ENCODE measurements at places on chromosomes 2 and 18.

GRCh38 chr18:26051843-26052242 is 38.6 kb downstream of the SS18 start:
- no peak for DNase-seq

- DNase-seq: no peak
These were observed 33.0 kb upstream of the ST6GAL2 start for GRCh38 chr2:106919012-106919411.

DNA sequence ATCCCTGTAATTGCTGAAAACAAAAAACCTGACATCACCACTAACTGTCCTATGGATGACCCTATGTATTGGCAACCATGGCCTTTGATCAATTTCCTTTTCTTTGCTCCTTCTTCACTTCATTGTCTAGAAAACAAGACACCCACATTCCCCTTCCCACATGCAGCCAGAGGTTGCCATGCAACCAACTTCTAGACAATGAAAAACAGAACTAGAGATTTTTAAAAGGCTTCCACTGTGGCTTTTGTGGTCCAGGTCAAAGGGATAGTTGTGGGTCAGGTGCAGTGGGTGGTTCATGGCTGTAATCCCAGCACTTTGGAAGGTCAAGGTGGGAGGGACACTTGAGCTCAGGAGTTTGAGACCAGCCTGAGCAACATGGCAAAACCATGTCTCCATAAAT is 139.3 kb upstream of the DOK6 start:
- DNase-seq: no peak

DNA sequence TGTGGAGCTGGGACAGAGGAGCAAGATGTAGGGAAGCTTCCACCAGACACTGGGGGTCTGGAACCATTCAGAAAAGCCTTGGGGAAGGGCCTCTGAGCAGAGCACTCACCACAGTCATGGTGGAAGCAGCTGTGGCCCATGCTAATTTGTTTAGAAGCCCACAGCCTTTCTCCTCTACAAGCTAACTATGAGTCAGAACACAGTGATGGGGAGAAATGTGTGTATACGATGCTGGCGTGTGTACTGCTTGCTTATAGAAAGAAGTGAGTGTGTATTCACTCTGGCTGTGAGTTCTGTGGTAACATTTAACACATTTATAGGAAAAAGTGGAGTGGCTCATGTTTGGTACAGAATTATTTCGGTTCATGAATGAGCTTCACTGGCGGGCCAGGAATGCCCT is 157.0 kb upstream of the ACAA2 start:
- no peak for DNase-seq

DNA sequence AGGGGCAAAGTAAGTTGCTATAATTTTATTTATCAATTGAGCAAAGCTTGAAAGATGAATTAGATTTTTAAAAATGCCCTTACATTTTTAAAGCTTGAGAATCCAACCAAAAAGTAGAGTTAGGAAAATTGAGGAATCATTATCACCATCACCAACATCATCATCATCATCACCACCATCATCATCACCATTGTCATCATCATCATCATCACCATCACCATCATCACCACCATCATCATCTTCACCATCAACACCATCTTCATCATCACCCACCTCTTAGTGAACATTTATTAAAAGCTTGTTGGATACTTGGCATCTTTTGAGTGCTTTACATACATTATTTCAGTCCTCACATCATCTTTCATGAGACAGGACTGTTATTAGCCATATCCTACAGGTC is 504.4 kb upstream of the TNP1 start:
- no peak for DNase-seq

- DNase-seq: no peak
These were observed 54.9 kb downstream of the CCNT2 start for GRCh38 chr2:134973241-134974138.

- no peak for DNase-seq
These were observed 99.4 kb upstream of the IL1R2 start for GRCh38 chr2:101892377-101892776.

DNA sequence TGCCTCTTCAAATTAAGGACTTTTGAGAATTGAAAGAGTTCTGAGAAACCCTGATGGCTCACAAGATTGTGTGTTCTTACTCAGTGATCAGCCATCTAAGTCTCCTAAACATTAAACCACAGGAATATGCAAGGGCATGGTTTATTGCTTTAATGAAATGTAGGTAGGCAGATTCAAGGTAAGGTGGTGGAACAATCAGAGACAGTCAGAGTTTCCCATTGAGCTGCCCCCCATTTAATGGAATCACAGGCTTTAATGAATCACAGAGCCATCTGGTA is 107.8 kb upstream of the LRATD1 start:
- DNase-seq: no peak

GRCh38 chr2:148643421-148643820 is 1.1 kb upstream of the EPC2 start:
- no peak for DNase-seq

- no peak for DNase-seq
These were observed 181.5 kb upstream of the ITGA4 start for GRCh38 chr2:181275643-181276070.

GRCh38 chr2:47512581-47513083 is 109.7 kb downstream of the MSH2 start:
- DNase-seq: no peak

- DNase-seq: no peak
These were observed 584.6 kb upstream of the ACVR2A start for GRCh38 chr2:147260241-147260640.

- DNase-seq: no peak
These were observed 5.0 kb upstream of the PGAP1 start for GRCh38 chr2:196931555-196931954.

- DNase-seq: no peak
These were observed 95.0 kb upstream of the ZNF521 start for GRCh38 chr18:25446972-25447371.

DNA sequence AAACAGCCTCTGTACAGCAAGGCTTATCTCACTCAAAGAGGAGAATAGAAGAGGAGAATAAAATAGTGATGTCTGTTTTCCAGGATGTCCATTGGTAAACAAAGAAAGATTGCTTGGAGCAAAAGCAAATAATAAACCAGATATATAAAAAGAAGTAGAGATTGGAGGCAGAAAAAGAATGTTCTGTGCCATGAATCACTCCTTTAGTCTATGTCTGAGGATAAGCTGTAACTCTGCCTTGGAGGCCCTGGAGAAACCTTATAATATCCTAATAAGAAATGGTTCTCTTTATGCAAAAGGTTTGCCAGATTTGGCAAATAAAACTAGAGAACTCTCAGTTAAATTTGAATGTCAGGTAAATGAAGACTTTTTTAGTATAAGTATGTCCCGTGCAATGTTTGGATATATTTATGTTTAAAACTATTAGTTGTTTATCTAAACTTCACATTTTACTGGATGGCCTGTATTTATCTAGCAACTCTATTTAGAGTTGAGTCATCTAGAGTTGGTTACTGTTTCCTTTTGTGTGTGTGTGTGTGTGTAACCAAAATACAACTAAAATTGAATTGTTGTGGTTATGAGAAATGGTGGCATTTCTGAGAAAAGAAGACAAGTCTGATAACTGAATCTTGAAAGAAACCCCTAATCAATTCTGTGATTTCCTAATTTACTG is 510.3 kb upstream of the SETBP1 start:
- DNase-seq: no peak

DNA sequence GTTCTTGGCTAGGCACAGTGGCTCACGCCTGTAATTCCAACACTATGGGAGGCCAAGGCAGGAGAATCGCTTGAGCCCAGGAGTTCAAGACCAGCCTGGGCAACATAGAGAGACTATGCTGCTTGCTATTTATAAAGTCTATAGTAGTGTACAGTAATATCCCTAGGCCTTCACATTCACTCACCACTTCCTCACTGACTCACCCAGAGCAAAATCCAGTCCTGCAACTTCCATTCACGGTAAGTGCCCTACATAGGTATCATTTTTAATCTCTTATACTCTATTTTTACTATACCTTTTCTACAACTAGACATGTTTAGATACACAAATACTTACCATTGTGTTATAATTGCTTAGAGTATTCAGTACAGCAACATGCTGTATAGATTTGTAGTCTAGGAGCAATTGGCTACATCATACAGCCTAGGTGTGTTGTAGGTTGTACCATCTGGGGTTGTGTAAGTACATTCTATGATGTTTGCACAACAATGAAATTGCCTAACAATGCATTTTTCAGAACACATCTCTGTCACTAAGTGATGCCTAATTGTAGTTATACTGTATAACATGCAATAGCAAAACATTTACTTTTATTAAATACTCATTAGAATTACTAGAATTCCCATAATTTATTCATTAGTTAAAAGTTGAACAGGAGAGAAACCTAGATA is 8.8 kb downstream of the DHX57 start:
- DNase-seq: no peak

DNA sequence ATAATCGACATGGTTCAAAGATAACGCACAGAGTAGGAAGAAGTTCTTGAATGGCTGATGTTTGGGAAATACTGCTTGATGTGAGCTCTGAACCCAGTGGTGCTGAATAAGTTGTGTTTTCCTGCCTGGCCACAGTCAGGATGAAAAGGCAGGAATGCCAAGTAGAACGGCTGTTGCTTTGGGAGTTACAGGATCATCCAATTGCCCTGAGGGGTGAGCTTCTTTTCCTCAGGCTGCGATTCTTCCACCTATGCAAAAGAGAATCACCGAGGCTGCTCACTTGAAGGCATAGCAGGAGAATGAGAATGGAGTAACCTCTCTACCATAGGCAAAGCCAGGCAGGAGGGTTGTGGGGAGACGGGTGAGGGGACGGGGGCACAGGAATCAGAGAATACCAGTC is 14.4 kb upstream of the IGFBP2 start:
- no peak for DNase-seq

DNA sequence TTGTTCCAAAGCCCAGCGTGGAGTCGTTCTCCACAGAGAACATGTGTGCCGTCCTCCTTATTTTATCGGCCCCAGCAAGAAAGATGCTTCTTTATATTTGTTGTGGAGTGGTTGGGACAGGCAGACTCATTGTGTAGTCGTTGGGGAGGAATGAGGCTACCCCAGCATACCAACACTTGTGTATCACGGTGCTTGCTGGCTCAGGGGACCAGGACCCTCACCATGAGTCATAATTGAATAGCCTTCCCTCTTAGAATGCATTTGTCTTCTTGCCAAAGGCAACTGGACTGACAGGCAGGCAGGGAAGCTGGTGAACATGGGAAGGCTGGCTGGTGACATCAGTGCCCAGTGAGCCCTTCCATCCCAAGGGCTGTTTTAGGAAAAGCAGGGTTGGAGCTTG is 4.7 kb downstream of the CAPN10 start:
- no peak for DNase-seq

Measured in stromal cell of bone marrow (primary cell).